ENCODE measurements at places on chromosomes 12 and 14. TPM values are rescaled to one million over a fixed set of nuclear protein-coding genes. Genes with fewer than 3 reads are reported as not detected.

DNA sequence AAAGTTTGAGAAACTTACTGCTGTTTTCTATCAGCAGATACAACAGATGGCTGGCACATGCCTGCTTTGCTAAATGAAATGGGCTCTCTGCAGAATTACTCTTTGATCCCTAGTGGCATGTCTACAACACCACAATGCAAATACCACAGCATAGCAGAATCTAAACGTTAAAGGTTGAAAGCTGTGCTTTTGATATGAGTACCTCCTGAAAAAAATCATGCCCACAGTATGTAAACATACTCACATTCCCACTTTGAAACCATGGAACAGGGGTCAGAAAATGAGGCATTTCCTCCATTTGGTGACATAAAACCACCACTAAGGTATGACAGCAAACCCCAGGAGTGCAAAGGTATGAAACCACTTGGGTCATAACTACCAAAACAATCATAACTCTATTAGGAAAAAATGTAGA lies 7.5 kb downstream of the WIF1 start:
- DNase-seq: no peak

DNA sequence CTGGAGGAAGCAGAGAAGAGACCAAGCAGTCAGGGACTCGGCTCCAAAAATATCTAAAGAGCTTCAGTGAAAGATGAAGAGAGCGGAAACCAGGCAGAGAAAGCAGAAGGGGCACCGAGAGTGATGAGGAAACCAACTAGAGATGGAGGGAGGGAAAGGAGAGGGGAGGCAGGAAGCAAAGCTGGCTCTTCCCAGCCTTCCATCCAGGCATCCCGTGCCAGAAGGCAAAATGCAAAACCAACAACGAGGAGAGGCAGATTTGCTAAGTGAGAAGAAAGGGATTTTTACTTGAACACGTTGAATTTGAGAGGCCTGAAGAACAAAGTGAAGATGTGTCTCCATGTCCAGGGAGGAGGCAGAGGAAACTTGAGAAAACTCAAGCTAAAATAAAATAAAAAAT lies 90.1 kb downstream of the NUAK1 start:
- DNase-seq: no peak

DNA sequence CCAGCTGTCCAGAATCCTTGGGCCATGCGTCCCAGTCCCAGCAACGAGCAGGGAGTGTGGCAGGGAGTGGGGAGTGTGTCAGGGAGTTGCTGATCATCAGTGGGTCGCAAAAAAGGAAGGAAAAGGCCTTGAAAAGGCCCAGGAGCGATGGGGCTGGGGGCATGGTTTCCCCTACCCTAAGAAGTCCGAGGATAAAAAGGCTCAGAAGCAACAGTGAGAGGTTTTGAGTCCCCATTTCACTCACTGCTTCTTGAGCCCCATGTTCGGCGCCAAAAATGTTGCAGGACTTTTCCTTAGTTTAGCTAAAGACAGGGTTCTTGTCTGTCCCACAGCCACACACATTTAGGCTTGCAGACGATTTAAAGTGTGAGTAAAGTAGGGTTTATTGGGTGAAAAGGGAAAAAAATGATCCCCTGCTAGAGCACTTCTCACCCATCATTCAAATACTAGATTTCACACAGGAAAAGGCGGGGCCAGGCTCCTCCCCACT lies 189.5 kb downstream of the KCNC2 start:
- no peak for DNase-seq

DNA sequence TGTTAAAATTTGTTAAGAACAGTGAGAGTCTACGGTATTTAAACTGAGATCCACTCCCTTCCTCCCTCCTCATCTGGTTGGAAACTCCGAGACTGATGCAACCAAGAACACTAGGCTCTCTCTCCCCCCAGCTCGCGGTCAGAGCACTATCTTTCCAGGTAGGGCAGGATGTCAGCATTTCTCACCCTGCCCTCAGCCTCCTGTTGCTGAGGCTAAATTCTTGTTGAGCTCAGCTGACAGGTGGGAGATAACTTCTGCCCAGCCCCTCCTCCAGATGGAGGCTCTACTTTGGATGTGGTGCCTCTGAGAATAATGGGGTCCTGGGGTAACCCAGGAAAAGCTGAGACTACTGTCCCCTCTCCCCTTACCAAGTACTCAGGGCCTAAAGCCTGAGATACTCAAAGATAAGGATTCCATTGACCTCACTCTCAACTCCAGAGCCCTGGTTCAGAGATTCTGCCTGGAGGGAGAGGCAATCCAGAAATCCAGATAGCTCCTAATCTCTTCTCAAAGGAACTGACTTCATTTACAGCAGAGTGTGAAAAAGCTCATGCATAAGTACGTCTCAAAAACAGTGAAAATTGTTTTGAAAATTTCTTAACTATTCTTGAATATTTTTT lies 110.1 kb downstream of the EML5 start:
- no peak for DNase-seq

DNA sequence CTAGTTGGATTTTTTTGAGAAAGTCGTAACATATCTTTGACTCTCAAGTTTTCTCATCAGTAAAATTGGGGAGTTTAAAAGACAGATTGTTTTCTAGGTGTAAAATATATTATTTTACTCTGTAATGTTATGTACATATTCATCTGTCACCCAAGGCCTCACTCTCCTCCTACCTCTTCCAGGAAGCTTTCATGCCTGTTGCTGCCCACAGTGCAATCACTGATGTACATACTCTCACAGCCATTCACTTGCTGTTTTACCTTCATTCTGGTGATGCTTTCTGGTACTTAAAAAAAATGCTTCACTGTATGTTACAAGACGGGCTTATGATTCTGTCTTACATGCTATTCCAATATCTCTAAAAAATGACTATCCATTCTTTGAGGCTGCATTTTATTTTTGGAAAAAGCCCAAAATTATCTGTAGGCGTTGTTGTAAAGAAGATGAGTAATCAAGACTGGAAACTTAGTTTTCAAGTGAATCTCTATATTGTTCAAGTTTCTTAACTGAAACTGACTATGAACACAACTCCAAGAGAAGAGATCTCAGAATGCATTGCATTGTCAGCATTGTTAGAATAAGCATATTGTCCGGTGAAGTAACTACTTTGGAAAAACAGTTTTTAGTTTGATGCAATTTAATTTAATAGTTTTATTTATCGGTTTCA lies 82.5 kb downstream of the LMO3 start:
- DNase-seq: no peak

DNA sequence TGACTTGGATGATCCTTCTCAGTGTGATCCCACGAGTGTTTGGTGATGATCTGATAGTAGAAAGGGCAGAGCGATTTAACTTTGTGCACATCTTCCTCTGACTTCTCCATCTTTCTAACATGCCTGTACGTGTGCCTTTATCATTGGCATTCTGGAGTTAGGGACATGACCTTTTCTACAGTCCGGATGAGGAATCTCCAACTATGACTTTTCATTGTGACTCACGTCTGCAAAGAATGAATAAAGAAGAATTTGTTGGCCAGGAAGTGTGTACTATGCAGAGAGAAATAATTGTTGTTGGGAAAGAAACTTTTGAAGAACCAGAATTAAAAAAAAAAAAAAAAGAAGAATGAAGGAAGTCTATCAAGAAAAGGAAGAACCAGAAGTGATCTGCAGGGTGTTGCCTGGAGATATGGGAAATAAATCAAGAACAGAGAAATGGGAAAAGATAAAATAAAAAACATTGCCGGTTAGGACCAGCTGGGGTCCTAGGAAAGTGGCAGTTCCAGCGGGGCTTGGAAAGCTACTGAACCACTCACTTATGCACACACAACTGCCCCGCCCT lies 25.3 kb downstream of the PPFIBP1 start:
- no peak for DNase-seq

DNA sequence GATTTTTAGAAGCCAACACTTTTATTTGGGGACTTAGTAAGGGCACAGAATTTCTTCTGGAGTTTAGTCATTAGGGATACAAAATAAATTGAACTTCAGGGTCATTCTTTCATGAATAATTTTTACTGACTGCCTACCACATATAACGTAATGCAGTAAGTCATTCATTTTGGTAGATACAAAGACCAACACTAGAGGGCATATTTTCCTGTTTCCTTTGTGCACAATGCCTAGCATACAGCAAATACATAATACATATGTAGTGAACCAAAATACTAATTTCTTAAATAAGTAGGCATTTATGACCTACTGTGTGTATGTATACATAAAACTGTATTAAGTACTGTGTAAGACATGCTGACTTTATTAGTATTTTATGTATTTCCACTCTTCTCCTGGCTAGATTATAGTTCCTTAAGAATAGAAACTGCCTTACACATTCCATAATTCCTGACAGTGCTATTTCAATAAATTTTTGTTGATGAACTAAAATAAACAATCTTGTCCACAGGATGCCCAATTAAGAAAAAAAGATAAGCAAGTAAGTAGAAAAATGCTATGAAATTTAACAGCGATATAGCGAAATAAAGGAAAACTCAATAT lies 47.9 kb downstream of the PPP1R12A start:
- DNase-seq: peak; percentile 23

DNA sequence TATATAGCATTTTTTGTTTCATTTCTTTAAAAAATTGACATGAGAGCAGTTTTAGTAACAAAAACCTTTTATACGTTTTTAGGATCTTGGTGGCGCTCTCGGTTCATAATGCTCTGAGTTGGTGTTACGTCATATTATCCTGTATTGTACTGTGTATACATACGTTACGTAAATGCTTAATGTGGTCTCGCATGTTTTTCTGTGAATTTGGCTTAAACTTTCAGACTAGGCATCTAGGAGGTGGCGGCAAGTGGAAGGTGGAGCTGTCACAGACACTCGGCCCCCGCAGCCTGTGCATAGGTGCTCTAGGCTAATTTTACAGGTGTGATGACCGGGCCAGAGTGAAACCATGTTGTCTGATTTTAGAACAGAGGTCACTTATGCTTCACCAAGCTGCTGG lies 60.0 kb downstream of the PPP2R5C start:
- DNase-seq: no peak

DNA sequence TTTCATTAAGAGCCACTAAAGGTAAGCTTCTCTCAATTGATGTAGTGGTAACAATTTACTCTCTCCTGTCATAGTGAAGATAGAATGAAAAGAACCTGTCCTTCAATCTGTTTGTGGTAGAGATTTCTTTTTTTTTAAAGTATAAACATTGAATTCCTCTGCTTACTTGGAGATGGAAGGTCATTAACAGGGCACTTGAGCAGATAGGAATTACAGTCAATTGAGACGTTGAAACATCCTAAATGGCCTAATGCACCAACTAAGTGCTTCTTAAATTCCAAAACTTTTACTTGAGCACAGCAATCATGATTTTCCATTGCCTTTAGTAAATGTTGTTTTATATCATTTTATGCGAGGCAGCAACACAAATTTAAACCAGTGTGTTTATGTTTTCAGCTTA lies 241.4 kb downstream of the FOXG1 start:
- DNase-seq: no peak

- DNase-seq: no peak
Observed at GRCh38 chr12:3990501-3991280, 117.5 kb upstream of the PARP11 start.

DNA sequence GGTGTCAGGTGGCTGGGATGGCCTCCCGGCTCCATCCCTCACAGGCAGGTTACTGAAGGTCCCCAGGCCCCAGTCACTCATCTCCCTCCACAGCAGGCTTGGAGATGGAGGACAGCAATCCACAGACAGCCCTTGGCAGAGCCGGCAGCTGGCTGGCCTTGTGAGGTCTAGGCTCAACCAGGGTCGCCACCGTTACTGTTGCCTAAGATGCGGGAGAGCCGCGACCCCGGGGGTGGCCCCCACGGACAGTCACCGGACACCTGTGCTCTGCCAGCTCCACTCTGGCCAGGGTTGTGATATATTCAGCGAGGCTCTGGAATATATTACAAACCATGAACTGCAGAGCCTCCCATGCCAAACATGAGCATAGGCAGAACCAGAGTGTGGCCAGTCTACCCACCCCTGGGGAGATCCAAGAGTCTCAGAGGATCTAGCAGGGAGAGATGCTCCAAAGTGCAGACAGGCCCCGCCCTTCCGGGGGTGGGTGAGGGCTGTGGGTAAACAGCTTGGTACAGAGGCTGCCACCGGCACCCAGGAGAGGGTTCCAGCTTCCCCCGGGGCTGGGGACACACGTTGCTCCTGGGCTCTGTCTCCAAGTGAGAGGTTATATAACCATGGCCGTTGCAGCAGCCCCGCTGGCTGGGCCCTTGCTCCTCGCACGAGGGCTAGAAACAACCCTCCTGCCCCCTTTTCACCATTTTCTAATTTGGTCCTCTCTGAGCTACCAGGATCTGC lies 55.9 kb upstream of the DIO3 start:
- DNase-seq: no peak

- DNase-seq: peak; percentile 30
Observed at GRCh38 chr12:85509857-85510256, 229.8 kb downstream of the ALX1 start.

GRCh38 chr14:27528328-27528727 lies 930.5 kb upstream of the NOVA1 start:
- DNase-seq: no peak

DNA sequence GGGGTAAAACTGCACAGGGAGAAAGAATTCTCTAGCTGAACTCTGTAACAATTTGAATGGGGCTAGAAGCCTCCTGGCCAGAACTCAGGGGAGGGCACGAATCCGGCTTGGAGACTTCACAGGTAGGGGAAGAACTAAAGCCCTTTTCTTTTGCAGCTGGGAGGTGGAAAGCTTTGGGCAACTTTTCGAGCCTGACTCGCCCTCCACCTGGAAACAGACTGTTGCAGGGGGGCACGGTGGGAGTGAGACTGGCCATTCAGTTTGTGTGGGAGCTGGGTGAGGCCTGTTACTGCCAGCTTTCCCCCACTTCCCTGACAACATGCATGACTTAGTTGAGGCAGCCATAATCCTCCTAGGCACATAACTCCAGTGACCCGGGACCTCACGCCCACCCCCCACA lies 135.8 kb downstream of the PLCZ1 start:
- no peak for DNase-seq

GRCh38 chr12:26360062-26360461 lies 164.7 kb downstream of the SSPN start:
- no peak for DNase-seq

- DNase-seq: no peak
Observed at GRCh38 chr14:61569308-61569707, 126.0 kb upstream of the HIF1A start.

- DNase-seq: no peak
Observed at GRCh38 chr12:40157336-40157735, 51.5 kb upstream of the SLC2A13 start.

GRCh38 chr12:105761075-105761474 lies 377.7 kb downstream of the NUAK1 start:
- DNase-seq: no peak

GRCh38 chr12:74903522-74903921 lies 306.1 kb downstream of the KCNC2 start:
- DNase-seq: no peak

Gene C1RL
- 11.5 TPM for total RNA-seq

Gene DNAH10
- total RNA-seq: 0.53 TPM

Gene ARMH4
- total RNA-seq: not detected

Gene RNF10
- total RNA-seq: 118 TPM

Gene FERMT2
- 22.6 TPM for total RNA-seq

Gene IL26
- total RNA-seq: not detected

Gene PXMP2
- 40.9 TPM for total RNA-seq

Gene CCND2
- 260 TPM for total RNA-seq

Gene KLRK1
- 1.2 TPM for total RNA-seq

Gene TCL1B
- not detected for total RNA-seq

Gene PTCSC3
- not detected for total RNA-seq

Gene FAR2
- 1.2 TPM for total RNA-seq

Gene LRFN5
- total RNA-seq: 0.05 TPM

Gene ESRRB
- not detected for total RNA-seq

All from GM12878 (cell line).